Stromal cell of bone marrow (primary cell): ENCODE measurements at places on chromosomes 4 and X.
A peak's percentile ranks its signal among the peaks of the same experiment; 100 is the strongest.

GRCh38 chr4:85953651-85954018 is 406.2 kb downstream of the MAPK10 start:
- DNase-seq: no peak

- no peak for DNase-seq
Observed at GRCh38 chr4:12747154-12747553, 737.0 kb downstream of the RAB28 start.

- no peak for DNase-seq
Observed at GRCh38 chrX:153468008-153468580, 2.3 kb downstream of the HAUS7 start.

DNA sequence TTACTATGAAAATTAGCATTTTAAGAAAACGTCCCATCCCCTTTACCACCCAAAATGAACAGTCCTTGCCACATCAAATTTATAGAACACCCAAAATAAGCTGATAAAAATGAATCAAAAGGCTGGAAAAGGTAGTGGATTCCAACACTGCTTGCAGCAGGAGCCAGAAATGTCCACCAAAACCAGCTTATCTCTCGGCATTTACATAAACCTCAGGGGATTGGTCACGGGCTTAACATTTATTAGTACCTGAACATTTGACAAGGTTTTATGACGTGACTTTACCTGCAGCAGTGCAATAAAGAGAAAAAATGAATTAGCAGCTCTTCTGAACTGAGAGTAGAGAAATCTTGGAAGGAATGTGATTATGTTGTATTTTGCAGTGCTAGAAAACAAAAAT is 31.6 kb downstream of the ATP8A1 start:
- DNase-seq: no peak

- no peak for DNase-seq
Observed at GRCh38 chr4:93334003-93334402, 494.6 kb upstream of the ATOH1 start.

DNA sequence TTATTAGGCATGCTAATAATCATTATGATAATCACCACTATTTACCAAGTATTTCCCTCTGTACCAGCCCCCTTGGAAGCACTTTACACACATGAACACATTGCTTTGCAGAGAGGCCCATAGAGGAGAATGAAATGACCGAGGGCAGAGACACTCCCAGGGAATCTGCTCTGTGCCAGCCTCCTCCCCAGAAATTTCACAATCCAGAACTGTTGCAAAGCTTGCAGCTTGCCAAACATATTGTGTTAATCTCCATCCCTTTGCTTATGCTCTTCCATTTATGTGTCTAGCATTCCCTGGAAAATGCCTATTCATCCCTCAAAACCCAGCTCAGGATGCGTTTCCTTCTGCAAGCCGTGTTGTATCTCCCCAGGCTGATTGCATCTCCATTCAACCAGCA is 37.8 kb downstream of the CYTL1 start:
- peak; percentile 65 for DNase-seq

- DNase-seq: peak; percentile 89
Observed at GRCh38 chr4:57147335-57148060, 37.3 kb upstream of the IGFBP7 start.

DNA sequence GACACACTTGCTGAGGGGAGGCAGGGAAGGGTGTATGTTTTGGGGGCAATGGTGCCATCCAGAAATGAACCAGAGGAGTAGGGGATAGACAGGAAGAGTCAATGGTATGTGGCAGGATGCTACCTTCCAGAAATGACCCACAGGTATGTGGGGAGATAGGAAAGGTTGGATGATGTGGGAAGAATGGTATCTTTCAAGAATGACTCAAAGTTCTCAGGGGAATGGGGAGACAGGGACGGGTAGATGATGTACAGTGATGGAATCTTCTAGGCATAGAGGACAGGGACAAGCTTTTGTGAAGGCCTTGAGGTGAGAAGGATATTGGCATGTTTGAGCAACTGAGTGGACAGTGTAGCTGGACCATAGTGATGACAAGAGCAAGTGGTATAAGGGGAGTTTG is 64.9 kb downstream of the MAOA start:
- DNase-seq: no peak

DNA sequence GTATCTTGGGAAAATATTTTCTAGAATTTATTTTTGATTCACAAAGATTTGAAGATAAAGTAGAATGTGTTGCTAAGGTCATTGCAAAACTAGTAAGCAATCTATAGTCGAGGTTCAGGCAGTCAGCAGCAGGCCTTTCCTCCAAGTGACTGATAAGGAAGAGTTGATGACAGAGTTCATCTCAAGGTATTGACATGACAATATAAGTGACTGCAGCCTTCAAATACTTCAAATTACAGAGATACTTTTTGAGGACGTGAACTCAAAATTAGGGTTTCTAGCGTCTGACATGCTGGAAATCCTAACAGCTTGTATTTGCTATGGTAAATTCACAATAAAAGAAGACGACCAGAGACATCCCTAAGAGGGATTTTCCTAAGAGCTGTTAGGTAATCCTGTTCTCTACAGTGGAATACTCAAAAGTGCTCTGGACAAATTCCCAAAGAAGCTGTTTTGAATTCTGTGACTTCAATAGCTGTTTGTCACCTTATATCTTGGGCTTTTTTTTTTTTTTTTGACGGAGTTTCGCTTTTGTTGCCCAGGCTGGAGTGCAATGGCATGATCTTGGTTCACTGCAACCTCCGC is 7.4 kb downstream of the ARHGAP10 start:
- DNase-seq: no peak

- no peak for DNase-seq
Observed at GRCh38 chr4:38080061-38080974, 120.1 kb downstream of the PTTG2 start.

GRCh38 chr4:144954230-144954629 is 143.8 kb downstream of the ANAPC10 start:
- DNase-seq: no peak

DNA sequence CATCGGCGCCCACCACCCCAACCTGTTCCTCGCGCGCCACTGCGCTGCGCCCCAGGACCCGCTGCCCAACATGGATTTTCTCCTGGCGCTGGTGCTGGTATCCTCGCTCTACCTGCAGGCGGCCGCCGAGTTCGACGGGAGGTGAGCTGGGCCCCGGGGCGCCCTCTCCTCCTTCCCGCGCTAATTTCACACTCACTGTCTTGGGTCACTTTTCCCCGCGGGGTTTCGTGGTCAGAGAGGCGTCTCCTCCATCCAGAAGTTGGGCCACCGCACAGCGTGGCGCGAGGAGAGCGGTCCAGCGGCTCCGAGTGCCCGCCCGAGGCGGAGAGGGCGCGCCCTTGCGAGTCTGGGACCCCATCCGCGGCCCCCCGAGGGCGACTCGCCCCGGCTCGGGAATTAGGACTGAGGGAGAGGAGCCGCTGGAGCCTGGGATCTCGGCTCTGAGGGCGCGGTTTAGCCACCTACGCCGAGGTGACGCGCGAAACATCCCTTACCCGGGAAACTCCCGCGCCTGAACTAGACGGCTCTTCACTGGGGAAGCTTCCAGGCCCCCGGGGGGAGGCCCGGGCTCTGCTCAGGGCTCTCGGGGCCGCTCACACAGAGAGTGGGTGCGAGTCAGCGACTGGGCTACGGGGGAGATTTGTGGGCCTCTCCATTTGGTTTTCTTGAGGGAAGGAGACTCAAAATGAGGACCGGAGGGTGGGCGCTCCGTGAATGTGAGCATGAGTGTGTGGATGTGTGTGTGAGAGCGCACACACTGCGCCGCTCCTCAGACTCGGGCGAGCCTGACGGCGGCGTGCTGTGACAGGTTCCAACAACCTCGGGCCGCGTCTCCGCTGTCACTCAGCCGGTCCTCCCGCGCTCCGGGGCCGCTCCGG is 551 bp downstream of the NPNT start:
- DNase-seq: no peak

- no peak for DNase-seq
Observed at GRCh38 chrX:150907474-150907873, 9.0 kb upstream of the CD99L2 start.

GRCh38 chr4:150297861-150298474 is 219.7 kb downstream of the DCLK2 start:
- peak; percentile 48 for DNase-seq

DNA sequence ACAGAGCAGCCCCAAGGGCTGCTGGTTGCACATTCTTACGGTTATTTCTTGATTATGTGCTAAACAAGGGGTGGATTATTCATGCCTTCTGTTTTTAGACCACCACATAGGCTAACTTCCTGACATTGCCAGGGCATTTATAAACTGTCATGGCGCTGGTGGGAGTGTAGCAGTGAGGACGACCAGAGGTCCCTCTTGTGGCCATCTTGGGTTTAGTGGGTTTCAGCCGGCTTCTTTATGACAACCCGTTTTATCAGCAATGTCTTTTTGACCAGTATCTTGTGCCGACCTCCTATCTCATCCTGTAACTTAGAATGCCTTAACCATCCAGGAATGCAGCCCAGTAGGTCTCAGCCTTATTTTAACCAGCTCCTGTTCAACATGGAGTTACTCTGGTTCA is 212.4 kb upstream of the GRID2 start:
- DNase-seq: no peak

DNA sequence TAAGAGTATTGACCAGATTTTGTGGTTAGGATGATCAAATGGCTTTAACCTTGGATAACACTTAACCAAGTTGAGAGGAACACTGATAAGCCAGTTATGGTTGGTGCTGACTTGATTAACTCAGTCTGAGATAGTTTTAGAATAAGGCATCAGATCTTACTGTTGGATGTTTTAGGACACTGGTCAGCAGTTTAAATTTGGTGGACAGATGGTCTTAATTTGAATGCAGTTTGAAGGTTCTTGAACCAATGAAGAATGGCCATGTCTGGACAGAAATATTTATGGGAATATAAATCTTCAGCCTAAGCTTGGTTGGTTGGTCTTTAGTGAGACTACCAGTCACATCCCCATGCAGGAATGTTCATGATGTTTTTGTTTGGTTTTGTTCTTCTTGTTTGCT is 2.6 kb upstream of the GIMD1 start:
- DNase-seq: no peak

DNA sequence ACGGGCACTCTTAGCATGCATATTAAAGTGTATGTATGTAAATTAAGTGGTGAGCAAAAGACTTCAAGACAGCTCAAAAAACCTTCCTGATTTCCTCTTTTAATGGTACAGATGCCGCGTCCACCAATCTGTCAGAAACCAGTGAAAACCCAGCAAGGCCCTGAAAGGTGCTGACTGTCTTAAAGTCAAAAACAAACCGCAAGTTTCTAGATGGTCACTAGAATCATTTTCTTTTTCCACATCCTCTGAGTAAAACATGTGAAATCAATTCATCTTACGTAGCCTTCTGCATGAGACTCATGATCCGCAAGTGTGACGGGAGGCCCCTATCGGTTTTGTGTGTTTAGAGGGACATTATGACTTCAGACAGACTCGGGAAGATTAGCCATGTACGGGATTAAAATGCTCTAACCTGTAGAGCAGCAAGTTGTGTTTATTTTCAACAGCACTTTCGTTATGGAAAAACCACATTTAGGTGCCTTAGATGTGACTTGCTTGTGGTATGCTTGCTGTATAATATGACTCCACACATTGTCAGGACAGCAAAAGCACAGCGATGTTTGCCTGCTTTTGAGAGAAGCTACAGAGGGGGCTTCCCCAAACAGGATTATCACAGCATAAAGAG is 88.2 kb upstream of the STS start:
- DNase-seq: no peak

- no peak for DNase-seq
Observed at GRCh38 chr4:42574870-42575430, 82.0 kb downstream of the ATP8A1 start.

GRCh38 chr4:73036123-73036522 is 33.4 kb downstream of the COX18 start:
- no peak for DNase-seq
